Esophagus squamous epithelium (tissue), 5 donors: ENCODE measurements at places on chromosomes 12 and 14. TPM values are rescaled to one million over a fixed set of nuclear protein-coding genes. Genes with fewer than 3 reads are reported as not detected.

The FAIM2 gene
- 0.26 TPM for total RNA-seq

The LMNTD1 gene
- not detected for total RNA-seq

The CCDC198 gene
- not detected for total RNA-seq

The FRS2 gene
- 30.7 TPM for total RNA-seq

The PMCH gene
- not detected for total RNA-seq

The DUSP16 gene
- total RNA-seq: 27.9 TPM

The OR6C2 gene
- total RNA-seq: not detected

The CD9 gene
- total RNA-seq: 669 TPM

- DNase-seq: no peak
These were observed 36.4 kb downstream of the MEG3 start for GRCh38 chr14:100862277-100862676.

- no peak for DNase-seq
These were observed 1.0 kb upstream of the ITPK1 start for GRCh38 chr14:93116676-93117200.

GRCh38 chr14:24422694-24423601, 6.5 kb downstream of the CBLN3 start:
- DNase-seq: no peak

DNA sequence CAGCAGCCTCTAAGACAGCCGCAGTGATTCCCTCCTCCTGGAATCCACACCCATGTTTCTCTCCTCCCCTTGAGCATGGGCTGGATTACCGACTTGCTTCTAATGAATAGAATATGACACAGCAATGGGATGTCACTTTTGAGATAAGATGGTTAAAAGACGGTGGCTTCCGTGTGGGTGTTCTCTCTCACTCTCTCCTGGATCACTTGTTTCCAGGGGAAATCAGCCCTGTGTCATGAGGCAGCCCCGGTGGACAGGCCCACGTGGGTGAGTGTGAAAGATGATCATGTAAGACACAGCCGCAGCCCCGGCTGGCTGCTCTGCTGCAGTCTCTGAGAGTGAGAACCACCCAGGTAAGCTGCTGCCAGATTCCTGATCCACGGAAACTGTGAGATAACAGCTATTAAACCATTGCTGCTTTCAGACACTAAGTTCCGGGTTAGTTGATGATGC, 10.7 kb downstream of the MOAP1 start:
- DNase-seq: no peak

DNA sequence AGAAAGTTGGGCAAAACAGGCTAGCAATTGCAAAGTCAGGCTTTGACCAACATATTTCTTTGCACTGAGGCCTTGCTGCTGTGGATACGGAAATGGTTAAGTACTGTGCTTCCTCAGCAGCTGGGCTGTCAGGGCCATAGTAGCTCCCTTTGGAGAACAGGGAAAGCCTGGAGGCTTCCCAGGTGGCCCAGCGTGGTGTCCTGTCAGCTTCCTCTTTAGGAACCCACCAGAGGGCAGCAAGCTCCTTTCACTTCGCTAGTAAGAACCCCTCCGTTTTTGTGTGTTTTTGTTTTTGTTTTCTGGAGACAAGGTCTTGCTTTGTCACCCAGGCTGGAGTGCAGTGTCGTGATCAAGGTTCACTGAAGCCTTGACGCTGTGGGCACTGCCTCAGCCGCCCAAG, 1.7 kb upstream of the CFAP251 start:
- DNase-seq: no peak

- no peak for DNase-seq
These were observed 901.7 kb downstream of the LRFN5 start for GRCh38 chr14:42508209-42508946.

DNA sequence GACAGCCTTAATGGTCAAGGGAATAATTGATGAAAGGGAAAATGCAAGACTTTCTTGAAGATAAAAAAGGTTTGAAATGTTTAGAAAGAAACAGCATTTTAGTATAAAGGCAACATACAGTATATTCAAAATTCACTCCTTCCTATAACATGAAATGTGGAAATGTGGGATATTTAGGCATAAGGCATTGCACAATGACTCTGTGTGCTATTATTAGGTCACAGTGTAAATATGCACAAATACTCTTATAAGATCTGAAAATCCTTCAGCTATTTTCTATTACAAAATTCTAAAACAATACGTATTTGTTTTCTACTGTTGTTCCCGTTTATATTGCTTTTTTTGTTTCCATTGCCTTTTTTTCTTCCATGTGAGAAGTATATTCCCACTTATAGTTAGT, 127.7 kb downstream of the SLC16A7 start:
- DNase-seq: no peak

- DNase-seq: no peak
These were observed 42.6 kb downstream of the A2M start for GRCh38 chr12:9073076-9073475.

DNA sequence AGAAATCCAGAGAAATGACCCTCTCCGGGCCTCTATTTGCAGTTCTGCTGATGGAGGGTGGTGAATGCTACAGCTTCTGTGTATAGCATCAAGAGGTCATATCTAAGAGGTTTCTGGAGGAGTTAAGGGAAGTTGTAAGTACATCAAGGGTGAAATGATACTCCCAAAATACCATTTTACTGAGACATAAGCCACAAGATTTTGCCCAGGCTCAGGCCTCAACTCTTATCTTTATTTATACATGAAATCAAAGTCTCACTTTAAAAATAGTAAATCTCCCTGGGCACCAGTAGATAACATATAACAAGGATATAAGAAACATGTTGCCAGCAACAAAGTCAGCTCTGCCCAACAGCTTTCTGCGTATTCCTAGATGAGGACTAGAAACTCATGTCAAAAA, 40.4 kb downstream of the NIN start:
- no peak for DNase-seq

DNA sequence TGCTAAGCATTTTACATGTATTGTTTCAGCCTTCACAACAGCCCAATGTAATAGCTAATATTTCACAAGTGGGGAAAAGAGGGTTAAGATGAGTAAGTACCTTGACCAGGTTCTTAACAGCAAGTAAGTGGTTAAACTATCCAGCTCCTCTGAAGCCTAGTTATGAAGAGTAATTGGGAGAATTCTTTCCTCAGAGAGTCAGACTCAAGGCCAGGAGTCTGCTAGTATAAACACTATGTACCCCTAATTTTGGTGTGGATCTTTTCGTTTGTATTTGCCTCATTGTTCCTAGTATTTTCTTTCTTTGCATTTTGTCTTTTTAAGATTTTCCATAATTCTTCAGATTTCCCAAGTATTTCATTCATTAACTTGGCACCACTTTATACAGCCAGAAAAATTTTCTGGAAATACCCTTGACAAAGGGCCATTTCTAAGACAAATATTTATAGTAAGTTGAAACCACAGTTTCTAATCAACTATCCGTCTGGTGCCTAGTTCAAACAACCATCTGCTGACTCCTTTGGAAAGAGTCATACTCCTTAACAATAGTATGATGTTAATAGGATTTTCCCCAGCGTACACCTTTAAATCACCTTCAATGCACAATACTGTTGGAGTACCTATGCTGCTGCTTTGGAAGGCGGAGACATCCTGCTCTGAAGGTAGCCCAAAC, 81.2 kb downstream of the SCAF11 start:
- DNase-seq: no peak

DNA sequence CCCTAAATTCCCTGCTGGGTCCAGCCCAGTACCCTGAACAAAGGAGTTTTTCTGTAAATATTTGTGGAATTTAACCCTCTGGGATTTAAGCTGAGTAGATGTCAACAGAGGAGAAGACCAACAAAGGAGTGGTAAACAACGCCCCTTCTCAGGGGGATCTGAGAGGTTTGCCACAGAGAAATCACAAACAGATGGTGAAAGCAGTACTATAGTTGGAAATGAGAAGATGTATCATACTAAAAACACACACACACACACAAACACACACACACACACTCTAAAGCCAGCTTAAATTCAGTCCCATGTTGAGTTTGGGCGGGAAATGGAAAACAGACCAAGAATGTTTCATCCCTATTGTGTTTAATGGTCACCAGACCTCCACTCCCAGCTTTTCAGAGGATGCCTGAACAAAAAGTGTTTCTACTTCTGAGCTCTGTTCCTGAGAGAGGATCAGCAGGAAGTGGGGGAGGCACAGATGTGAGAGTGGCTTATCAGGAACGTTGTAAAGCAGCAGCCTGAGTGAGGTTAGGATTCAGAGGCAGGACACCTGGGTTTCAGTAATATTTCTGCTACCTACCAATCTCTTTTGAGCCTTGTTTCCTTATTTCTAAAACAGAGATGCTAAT, 3.2 kb downstream of the BIN2 start:
- no peak for DNase-seq

DNA sequence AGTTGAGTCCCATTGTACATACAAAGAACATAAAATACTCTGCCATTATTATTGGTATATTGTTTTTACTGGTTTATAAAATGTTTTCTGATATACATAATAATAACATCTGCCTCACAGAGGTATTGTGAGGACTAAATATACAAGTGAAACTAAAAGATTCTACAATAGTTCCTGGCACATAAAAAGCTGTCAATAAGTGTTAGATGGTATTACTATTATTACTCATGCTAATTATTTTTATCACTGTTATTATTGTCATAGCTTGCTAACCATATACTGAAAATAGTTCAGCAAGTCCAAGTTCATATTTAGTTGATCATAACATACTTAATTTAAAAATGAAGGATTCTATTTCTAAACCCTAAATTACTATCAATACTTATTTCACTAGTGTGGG, 34.4 kb downstream of the BTG1 start:
- no peak for DNase-seq

DNA sequence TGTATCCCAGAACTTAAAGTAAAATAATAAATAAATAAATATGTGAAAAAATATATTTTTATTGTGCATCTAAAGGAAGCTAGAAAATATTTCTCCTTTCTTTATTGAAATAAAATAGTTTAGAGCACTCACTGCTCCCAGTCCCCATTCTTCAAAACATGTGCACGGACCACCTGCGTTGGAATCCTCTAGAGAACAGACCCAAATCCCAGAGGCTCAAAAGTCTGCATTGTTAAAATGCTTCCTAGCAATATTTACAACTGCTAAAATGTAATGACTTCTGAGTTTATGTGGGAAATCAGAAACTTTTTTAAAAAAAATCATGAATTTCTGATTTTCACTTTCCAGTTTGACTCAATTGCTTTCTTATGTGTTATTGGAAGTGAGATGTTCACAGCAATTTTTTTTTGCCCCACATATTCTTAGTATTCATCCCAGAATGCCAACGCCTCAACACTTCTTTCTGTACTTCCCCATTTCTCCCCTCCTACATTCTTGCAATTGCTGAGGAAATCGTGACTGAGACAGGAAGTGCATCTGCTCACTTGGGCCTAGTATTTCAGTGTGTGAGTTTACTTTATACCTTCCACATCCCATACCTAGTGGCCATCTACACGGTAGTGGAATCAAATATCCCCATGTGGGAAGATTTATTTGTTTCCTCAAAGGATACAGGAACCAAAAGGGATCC, 116.0 kb upstream of the FLRT2 start:
- no peak for DNase-seq

- DNase-seq: no peak
These were observed 51.2 kb downstream of the DNAH10 start for GRCh38 chr12:123813349-123813748.

DNA sequence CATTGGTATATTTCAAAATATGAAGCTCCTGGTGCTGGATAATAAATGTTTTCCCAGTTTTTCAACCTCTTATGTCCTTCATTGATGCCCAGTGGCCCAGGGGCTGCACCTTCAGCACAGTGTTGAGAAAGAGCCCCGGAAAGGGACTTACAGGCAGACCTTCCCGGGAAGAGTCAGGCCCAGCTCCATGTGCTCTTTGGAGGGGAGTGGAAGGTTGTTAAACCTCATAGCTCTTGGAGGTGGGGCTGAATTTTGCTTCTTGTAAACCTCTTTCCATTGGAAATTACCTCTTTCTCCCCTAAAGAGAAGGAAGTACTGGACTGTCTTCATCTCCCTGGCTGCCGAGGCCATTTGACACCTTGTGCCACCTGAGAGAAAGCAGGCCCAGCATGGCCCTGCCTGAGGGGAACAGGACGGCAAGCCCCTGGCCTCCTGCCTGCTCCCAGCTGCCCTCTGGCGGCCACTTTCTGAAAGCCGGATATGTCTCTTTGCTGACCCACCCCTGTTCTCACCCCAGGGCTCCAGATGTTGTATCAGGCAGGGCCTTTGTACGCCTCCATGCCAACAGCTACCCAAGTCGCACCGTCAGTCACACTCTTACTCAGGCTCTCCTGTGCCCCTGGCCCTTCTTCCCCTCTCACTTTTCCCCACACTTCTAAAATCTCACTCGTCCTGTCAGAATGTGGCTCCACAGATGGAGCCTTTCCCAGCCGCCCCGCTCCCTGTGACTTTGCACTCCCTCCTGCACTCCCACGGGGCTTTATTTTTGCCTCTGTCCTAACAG, 43.0 kb downstream of the EVL start:
- peak; percentile 25 for DNase-seq

- no peak for DNase-seq
These were observed 20.7 kb downstream of the PELI2 start for GRCh38 chr14:56138928-56139327.
